SIG-M5 (cell line): ENCODE measurements at places on chromosomes 3 and 15.

DNA sequence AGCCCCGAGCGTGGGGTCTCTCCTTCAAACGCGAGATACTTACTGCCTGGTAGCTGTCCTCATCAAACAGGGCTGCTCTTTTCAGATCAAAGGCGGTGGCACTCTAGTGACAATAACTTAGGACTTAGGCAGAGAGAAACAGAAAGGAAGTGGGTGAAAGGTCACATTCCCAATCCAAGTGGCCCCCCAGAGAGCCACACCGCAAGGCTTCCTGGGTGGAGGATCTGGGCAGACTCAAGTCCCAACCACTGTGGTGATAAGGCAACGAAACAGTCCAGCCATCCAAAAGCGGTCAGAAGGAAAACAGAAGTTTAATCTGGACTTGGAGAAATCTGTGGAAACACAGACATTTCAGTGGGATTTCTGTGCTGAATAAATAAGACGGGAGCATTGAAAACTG is 227.2 kb downstream of the ADAMTS17 start:
- no peak for DNase-seq

GRCh38 chr3:129534428-129535027 is 6.1 kb downstream of the RHO start:
- no peak for DNase-seq

GRCh38 chr3:49717959-49718857 is 1.3 kb downstream of the AMIGO3 start:
- DNase-seq: no peak

DNA sequence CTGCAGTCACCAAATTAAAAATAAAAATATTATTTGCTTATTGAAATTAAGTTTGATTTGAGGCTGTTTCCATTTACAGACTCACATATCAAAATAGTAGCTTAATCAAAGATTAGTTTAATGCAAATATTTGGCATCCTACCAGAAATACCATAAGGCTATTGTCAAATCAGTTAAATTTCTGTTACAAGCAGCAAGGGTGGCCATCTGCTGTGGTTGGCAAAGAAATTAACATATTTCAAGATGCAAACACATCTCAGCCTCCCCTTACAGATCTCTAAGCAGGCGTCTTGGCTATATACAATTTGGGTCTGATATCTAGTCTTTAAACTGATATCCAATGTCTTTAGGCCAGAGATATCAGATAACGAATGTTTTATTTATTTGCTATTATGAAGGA is 83.2 kb upstream of the NEDD4 start:
- no peak for DNase-seq

GRCh38 chr3:9195390-9195789 is 54.1 kb downstream of the SRGAP3 start:
- DNase-seq: no peak

DNA sequence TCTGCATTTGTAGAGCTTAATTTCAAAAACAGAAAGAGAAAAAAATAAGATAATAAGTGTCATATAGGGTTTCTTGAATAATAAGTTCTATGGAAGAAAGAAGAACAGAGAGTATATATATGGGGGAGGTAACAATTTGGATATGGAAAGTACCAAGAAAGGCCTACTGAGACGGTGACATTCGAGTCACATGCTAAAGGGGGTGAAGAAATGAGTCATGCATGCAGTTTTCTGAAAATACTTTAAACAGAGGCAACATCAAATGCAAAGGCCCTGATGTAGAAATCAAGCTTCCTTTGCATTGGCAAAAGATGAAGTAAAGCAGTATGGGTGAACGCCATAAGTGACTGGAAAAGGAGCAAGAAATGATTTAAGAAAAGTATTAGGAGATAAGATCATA is 371.6 kb upstream of the ZNF385D start:
- no peak for DNase-seq
